ENCODE measurements at places on chromosomes 12 and 14.

DNA sequence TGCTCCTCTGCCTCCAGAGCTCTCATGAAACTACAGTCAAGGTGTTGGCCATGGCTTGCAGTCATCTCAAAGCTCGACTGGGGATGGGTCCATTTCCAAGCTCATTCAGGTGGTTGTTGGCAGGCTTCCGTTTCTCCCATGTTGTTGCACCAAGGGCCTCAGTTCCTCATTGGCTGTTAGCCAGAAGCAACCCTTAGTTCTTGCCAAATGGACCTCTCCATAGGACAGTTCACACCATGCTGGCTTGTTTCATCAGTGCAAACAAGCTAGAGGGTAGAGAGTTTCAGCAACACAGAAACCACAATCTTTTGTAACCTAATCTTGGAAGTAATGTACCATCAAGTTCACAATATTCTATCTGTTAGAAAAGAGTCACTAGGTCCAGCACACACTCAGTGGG lies 22.7 kb upstream of the PPM1A start:
- DNase-seq, result no peak

DNA sequence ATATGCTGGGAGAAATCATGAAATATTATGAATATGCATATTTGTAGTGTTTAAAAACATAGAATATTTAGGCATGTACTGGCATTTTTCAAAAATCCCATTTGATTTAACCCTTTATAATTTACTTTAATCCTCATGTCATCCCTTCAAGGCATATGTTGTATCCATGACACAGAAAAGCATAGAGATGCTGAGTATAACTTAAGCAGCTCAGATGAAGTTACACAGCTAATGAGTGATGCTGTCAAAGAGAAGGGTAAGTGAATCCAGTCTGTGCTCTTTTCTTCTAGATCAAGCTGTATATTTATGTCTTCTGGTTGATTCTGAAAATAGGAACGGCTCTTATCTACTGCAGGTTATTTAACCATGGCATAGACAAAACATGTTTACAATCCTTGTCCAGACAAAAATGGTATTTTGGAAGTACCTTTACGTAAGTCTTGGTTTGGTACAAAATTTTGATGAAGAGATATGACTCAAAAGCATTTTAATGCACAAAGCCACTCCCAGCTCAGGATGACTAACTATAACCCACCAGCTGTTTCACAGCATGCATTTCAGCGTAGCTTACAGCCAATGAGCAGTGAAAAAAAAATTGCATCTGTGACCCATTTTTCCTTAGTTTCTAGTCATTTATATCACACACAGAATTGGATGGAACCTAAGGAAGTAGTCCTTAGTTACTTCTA lies 201.7 kb downstream of the STXBP6 start:
- no peak for DNase-seq

DNA sequence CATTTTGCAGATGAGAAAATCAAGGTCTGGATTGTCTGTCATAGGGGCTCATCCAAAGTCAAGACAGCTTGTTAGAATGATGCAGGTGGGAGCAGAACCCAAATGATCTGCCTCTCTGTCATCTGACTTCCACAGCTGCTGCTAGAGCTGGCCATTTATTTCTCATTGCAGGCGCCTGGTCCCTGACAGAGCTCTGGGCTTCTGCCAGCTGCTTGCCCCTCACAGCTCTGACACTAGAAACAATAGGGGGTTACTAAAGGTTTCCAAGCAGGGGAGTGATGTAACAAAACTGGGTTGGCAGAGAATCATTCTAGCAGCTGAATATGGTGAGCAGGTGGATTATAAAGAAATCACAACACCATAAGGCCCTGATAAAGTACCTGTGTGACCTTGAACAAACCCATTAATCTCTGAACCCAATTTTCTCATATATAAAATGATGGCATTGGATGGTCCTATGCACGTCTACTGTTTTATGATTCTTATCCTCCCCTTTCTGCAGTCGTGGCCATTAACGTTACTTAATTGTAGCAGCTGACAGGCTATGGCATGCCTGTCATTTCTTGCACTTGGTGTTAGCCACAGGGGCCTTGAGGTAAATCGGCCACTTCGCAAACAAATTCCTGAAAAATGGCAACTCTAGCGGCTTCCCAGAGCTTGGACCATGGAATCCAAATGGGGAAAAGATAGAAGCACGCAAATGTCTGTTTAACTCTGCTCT lies 134.6 kb downstream of the RMST start:
- no peak for DNase-seq

GRCh38 chr14:94237046-94237445 lies 56.0 kb downstream of the SERPINA10 start:
- DNase-seq, result no peak
